ENCODE measurements at places on chromosomes 5 and 9.

DNA sequence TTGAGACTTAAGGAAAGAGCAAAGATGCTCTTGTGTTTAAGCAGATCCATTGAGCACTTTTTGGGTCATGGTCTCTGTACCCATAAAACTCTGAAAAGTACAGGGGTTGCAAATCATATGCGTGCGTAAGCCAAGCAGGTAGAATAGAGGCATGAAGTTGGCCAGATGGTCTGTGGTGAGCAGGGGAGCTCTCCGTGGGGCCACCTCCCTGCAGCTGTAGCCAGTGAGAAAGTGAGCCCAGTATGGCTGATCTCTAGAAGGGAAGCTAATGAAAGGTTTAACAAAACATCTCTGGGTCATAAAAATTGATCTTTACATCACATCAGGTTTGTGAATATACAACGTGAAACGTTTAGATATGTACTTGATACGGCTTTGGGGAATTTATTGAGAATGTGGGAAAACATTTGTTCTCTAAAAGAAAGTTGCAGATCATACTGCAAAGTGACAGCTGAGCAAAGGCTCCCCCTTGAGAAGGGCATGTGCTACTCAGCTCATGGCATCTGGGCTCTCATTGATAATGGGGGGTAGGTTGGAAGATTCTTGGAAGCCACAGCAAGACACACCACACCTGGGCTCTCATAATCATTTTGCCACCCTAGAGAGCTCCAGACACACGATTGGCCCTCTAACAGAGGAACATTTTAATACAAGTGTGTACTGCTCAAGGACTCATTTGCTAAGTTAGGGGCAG is 30.6 kb downstream of the SH3GL2 start:
- DNase-seq, result no peak

DNA sequence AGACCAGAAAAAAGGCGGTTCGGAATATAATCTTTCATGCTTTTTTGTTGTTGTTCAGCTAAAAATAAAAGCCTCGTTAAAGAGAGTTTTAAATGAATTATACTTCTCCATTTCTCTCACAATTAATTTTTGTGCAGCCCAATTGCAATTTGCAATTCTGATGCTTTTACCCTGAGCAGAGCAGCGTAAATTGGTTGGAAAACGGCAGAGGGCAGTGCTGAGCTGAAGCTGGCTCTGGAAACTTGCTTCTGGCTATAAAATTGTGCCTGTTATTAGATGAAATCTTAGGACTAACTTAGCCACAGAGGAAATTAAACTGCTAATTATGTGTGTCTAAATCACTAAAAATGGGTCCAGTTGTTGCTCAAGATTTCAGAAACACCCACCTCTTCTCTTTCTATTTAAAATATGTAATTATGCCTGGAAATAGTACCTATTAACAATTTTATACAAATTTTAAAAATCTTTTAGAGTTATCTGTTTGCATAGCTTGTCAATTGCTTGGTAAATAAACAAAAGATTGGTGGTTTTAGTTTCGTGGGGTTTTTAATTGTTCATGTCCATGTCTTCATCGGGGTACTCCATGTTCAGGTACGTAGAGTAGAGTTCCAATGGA is 441.8 kb upstream of the TLE4 start:
- DNase-seq, result peak; percentile 33

DNA sequence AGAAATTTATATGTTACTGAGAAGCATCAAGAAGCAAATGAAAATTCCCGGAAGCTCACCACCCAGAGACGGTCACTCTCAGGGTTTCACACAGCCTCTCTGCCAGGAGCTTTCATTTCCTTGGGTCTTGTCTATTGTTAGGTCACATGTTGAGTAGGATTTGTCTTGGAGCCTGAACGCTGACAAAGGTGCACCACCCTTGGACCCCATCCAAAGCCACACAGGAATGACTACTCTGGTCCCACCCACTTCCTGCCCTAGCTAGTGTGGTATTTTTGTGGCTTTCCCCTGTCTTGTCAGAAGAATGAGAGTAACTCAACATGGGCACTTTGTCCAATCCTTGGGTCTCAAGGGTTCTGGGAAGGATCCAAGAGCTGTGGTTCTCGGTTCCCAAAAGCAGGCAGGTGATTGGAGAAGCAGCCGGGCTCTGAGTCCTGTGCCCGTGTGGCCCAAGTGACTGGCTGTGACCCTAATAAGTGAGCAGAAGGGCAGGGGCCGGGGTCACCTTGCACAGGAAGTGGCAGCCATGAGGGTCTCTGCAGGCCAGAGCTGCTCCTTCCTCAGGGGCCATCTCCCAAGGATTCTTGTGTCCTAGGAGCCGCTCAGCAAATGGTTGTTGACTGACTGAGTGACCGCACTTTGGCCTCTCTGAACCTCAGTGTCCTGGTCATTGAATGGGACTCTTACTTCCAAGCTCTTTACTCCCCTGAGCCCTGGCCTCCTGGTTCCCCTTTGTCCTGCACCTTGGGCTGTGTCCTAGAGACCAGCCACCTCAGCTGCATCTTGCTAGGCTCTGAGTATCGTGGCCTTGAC is 6.9 kb downstream of the FGD3 start:
- DNase-seq, result no peak

- no peak for DNase-seq
Observed at GRCh38 chr5:171420431-171421241, 1.2 kb downstream of the FGF18 start.

GRCh38 chr9:103804077-103804735 is 289.9 kb upstream of the SMC2 start:
- DNase-seq, result peak; percentile 62

DNA sequence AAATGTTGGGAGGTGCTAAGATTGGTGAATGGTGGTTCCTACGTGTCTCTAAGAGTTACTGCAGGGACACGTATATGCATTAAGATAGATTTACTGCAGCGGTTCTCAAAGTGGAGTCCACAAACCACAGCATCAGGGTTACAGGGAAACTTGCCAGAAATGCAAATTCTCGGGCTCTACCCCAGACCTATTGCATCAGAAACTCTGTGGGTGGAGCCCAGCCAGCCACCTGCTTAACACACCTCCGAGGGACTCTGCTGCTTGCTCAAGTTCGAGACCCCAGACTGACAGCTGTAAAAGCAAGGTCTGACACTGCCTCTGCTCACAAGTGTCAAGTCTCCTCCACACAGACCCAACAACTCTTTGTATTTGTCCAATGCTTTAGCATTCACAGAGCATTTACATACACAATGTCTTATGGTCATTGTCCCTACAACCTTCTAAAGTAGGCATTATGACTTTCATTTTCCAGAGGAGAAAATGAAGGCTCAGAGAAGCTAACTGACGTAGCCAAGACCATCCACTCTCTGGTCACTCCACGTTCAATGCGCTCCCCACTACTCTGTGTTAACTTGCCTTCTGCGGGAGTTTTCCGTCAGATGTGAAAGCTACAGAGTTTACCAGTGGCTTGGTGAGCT is 48.8 kb downstream of the HSD17B3 start:
- DNase-seq, result no peak

DNA sequence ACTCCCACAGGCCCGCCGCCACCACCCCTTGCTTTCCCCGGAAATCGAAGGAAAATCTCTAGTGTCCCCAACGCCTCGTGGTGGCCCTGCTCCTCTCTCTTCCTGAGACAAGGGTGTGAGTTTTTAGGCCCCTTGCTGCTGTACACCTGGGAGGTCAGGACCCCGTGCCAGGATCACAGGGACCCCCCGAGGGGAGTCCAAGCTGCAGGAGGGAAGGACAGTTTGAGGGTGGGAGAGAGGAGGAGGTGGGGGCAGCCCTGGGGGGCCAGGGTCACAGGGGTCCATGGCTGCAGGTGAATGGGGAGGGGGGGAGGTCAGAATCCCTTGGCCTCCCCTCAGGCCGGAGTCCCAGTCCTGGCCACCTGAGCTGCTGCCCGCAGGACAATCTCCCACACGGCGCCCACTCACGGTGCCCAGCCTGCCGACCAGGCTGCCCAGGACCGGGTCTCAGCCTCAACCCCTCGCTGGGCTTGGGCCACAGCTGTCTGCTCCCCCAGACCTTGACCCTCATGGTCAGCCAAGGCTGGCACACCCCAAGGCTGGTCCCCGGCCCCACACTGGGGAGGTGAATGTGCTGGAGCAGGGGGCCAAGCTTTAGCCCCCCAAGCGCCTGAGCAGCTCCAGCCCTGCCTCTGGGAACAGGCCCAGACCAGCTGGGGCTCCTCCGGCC is 19.9 kb downstream of the TPPP start:
- DNase-seq, result no peak

GRCh38 chr5:135255461-135256178 is 143.4 kb downstream of the MACROH2A1 start:
- DNase-seq, result no peak

DNA sequence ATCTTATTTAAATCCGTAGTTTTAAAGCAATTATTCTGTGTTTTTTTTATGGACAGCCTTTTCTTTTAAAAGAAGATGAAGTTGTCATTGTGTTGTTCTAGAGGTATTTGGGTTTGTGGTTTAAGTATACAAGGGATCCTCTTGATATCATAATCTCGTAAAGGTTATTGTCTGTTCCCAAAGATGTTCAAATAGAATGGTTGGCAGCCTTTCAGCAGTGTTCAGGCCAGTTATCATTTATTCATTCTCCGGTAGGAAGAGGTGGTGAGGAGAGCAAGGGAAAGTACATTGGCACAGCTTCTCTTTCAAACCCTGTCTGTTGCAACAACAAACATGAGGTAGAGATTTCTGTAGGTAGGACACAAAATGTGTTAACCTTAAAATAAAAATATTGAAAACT is 147.0 kb downstream of the FOCAD start:
- DNase-seq, result no peak

DNA sequence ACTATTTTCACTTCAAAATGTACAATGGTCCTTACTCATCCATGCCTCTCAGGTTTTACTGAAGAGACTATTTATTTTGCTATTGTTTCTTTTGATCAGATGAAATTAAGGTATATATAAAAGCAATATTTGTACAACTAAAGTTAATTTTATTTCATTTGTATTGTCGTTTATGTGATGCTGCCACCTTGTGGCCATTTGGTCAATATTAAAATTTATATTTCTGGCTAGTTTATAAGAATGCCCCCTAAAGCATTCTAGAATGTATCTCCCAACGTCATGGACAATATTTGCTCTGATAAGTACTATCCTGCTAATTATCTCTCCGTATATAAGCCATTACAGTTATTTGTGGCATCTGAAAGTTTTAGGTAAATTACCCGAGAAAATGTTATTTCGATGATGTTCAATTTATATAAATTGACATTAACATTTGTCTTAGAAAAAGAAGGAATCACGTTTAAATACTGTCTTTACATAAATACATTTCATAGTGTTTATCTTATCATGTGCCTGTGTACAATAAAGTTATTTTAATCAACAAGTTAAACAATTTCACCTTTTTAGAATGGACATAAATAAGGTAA is 680.0 kb downstream of the TAF11L14 start:
- DNase-seq, result peak; percentile 32

DNA sequence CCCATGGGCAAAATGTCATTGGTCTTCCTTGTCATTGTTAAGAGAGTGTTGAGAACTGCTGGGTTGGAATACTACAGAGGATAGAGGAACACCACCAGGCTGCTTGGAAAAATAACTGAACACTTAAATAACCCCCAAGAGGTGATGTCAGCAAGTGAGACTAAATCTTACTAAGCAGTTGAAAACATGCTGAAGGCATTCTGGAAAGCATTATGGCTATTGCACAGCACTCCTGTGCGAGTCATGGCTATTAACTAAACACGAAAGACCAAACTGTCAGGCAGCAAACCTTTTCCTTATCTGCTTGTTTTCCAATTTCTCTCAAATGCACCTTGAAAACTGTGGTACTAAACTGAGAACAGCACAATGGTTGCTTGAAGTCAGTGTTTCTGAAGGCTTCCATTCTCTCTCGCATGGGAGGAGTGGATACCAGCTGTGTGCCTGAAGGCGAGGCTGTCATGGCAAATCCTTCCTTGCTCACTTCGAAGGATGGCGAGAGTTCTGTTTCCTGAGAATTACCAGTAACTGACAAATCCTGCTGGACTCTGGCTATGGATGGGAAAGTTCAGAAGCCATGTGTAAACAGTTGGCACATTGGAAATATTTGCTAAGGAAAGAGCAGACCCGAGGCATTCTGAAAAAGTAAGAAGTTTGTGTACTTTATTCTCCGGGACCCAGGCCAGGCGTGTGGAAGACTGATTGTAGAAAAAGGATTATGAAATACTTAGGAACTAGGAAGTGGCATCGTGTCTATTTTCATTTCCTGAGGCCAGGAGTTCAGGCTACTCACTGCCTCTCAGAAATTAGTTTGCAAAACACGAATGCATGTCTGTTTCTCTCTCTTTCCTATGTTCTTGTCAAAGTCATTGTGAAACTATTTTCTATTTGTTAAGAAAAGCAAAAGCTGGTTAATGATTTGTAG is 182.1 kb downstream of the DMRT2 start:
- no peak for DNase-seq

DNA sequence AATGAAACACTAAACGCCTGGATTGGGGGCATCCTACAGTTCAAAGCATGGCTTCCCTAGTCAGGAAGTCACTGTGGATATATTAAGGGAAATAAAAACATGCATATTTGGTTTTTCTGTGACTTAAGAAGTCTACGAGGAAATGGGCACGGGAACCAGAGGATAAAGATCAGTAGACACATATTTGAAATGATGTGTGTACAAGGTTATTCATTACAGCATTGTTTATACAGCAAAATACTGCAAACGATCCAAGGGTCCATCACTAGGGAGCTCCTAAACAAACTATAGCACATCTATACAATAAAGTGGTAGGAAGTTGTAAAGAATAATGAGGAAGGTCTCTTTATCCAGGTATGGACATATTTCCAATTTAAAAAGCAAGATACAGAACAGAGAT is 71.8 kb downstream of the EFNA5 start:
- DNase-seq, result no peak

- DNase-seq, result no peak
Observed at GRCh38 chr5:102107865-102108264, 188.2 kb downstream of the SLCO4C1 start.

GRCh38 chr5:158849219-158849791 is 250.4 kb downstream of the EBF1 start:
- no peak for DNase-seq

GRCh38 chr5:117054141-117054540 is 479.5 kb upstream of the SEMA6A start:
- no peak for DNase-seq

DNA sequence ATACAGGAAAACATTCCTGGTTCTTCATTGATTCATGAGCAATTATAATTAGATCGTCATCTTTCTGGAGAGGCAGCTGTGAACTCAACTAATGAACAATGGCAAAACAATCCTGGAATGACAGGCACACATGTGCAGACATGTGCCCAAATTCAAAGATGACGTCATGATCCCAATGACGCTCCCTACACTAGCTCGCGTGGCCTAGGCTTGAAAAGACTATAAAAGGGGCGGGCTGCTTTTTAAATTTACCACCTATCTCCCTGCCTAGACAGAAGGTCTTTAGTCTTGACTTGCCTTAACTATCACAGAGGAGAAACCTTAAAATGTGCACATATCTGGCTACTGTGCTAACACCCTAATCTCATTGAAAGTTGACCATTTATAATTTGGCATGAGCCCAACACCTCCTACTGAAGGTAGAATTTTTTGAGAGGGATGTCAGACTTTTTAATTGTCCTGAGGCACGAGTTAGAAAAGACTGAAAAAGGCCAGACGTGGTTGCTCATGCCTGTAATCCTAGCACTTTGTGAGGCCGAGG is 88.2 kb downstream of the PRRT1B start:
- no peak for DNase-seq
